ENCODE measurements at places on chromosomes 6 and 20.
A peak's percentile ranks its signal among the peaks of the same experiment; 100 is the strongest.

DNA sequence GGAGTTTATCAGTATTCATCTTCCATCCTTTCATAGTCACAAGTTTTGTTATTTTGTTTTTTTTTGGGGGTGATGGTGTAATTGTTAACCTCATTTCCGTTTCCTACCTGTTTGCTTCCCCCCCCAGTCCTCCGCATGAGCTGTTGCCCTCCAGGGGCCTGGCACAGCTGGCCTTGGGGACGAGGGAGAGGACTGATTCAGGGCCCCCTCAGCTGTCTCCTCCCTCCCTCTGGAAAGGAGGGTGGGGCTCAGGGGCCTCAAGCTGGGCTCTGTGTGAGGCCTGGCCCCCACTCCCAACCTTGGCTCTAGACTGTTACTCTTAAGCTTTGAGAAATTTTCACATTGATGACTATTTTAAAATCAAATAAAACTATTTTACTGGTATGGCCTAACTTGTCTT, 4.0 kb downstream of the LRRC73 start:
- no peak for DNase-seq

DNA sequence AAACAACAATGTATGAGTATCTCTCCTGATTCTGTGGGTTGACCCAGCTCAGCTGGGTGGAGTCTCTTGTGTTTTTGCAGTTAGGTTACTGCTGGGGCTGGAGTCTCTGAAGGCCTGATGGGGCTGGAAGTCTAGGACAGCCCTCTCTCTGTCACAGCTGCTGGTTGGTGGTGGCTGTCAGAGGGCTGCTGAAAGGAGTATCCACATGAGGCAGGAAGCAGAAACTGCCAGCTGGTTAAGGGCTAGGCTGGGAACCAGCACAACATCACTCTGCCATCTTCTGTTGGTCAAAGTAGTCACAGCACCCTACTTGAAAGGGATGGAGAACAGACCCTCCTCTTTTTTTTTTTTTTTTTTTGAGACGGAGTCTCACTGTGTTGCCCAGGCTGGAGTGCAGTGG, 10.0 kb upstream of the PACSIN1 start:
- no peak for DNase-seq

GRCh38 chr20:21325296-21325695, 22.2 kb downstream of the XRN2 start:
- DNase-seq: no peak

- peak; percentile 56 for DNase-seq
Measured at GRCh38 chr6:391559-392440, at the start of gene IRF4. Gene IRF4, plus strand, starts transcription at chr6:391752. Its CDS starts 1,401 bp downstream, at chr6:393153.

- DNase-seq: no peak
Measured at GRCh38 chr20:54122189-54122588, 51.6 kb downstream of the CYP24A1 start.

DNA sequence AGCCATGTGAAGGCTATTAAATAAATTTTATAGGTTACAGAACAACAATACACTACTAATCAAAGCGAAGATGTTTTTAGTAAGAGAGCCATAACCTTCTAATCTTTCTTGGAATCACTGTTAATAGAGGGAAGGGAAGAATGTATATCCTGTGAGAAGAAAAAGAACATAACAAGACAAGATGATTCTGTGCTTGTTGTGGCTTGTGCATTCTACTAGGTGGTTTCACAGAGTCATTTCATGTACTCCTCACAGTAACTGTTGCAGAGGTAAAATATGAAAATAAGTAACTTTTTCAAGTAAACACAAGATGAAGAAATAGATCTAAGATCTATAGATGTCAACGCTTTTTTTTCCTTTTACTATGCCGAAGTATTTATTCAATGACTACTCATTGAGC, 116.9 kb upstream of the FAM83B start:
- no peak for DNase-seq

DNA sequence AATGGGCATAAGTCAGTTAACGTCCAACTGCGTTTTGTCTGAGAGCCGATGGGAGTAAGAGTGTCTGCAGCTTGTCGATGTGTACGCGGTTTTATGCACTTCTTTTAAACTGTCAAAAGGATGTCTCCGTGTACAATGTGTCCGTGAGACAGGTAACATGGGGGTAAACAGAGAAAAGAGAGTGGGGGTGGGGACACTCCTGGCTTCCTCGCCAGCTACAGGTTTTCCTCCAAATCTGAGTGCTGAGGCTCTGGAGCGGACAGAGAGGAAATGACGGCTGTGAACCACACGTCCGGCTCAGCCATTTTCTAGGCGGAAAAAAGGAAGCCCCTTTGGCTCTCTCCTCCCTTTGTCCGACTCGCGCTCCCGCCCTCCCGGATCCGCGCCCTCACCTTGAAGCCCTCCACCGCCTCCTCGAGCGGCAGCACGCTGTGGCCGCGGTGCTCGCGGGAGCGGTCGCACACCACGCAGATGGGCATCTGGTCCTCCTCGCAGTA, 916 bp downstream of the TRIM27 start:
- no peak for DNase-seq

- DNase-seq: no peak
Measured at GRCh38 chr6:143410859-143411270, 39.6 kb downstream of the ADAT2 start.

DNA sequence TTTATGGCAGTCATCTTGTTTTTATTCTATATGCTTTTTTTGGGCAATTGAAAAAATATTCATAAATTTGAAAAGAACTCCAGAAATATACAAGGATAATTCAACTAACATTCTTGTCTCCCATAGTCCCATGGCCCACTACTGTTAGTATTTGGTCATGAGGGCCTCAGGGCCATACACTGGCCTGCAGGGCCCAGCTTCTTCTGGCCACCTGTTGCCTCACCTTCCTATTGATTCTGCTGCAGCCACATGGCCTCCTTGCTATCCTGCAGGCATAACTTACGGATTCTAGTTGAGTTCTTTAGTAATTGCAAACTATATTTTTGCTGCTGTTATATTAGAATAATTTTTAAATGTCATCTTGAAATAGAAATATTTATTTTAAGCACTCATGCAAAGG, 72.6 kb downstream of the SCAND1 start:
- no peak for DNase-seq

DNA sequence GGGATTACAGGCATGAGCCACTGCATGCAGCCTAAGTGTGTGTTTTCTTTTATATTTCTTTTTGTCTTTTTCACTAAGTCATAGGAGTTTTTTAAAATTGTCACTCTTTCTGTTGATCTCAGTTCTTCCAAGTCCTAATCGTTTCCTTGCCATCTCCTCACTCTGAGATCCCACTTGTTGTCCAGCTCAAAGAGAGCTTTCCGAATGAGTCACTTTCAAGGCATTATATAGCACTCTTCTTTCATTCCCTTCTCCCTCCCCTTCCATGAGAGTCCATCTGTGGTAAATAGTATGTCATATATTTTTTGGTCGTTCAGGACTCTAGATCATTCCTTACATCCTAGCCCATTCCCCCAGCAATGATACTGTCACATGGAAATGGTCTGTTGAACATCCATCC, 4.3 kb downstream of the VAPB start:
- DNase-seq: no peak

GRCh38 chr6:138106665-138107077, 548 bp downstream of the PERP start:
- no peak for DNase-seq

DNA sequence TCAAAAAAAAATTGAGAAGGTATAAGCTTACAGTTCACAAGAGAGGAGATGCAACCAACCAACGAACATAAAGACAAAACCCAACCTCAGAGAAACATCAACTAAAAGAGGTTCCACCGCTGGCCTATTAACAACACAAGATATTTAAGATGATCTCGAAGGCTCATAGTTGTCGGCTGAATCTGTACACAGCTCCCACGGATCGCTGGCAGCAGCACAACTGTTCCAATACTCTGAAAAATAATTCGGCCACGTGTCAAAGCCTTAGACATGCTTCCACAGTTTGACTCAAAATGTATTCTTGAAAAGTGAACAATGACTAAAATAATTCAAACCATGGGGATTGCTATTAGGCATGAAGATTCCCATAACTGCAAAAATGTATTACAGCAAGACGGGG, 13.7 kb downstream of the EXOC2 start:
- DNase-seq: no peak

- no peak for DNase-seq
Measured at GRCh38 chr6:142088858-142089216, 43.9 kb upstream of the GJE1 start.

DNA sequence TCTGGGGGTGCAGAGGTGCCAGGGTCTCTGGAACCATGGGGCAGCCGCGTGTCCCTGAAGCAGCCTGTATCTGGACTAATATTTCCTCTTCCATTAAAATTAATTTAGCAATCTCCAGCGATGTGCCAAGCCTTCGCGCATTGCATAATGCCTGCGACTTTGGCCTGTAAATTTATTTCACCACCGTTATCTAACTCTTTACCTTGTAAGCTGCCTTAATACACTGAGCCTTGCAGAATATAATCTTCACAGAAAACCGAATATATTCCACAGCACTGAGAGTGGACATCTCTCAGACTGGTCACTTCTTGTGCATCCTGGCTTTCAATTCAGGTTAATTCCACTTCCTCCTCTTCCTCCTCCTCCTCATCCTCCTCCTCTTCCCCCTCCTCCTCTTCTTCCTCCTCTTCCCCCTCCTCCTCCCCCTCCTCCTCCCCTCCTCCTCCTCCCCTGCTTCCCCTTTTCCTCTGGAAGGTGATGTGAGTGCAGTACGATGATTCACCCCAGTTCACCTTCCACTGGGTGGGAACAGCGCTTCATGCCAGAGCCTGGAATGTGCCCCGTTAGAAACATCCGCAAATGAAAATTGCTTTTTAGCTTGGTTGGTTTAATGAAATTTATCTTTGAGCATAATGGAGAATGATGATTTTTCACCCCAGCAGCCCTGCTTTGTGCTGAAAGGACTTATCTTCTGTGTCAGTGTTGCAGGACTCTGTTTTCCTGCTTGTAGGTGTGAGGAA, 101.4 kb downstream of the CDH4 start:
- no peak for DNase-seq

- no peak for DNase-seq
Measured at GRCh38 chr6:168078175-168078942, 653 bp downstream of the FRMD1 start.

GRCh38 chr20:15760001-15760621, 813.1 kb downstream of the KIF16B start:
- no peak for DNase-seq

DNA sequence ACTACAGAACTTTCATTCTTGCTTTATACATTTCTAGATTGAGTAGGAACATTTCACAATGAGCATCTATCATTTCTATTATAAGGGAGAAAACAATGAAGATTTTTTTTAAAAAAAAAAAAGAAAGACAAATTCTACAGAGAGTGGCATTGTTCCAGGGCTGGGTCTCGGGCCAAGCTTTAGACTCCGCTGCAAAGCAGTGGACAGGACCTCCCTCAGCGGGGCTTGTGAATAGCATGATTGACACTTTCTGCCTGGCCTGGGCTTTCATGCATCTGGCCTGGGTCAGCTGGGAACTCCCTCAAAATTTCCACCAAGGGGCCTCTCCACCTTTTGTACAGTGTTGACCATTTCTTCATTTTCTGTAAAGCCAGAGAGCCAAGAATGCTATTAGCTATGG, 55.8 kb upstream of the HIVEP2 start:
- no peak for DNase-seq

DNA sequence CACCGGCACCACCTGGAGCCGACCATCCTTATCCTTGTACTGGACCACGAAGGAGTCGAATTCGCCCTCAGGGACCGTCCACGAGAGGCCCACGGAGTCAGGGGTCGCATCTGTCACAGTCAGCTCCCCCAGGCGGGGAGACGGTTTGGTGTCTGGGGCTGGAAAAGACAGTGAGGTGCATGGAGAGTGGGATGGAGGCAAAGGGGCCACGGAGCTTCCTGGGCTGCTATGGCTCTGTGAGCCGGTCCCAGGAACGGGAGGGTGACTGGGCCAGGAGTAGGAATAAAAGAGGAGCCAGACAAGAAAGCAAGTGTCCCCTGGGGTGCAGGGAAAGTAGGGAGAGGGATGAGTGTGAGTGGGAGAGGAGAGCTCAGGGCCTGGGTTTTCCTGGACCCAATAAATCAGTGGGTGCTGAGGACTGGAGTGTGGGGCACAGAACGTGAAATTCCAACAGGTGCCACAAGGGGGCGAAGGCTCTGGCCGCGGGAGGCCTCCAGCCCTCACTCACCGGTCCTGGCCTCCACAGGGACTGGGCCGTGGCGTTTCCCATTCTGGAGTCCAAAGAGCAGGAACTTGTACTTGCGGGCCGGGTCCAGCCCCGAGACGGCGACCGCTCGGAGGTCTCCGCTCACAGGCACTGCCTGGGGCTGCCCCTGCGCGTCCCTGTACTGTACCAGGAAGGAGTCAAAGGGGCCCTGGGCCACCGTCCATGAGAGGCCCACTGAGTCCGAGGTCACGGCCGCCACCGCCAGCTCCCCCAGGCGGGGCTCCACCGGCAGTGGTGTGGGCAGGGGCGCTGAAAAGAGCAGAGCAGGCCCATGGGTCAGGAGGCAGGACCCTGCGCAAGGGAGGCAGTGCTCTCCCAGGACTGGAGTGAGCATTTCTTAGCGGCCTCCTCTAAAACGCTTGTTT, 9.9 kb downstream of the CYP21A2 start:
- DNase-seq: peak; percentile 35

- DNase-seq: no peak
Measured at GRCh38 chr20:32764005-32764960, 2.1 kb downstream of the DNMT3B start.

DNA sequence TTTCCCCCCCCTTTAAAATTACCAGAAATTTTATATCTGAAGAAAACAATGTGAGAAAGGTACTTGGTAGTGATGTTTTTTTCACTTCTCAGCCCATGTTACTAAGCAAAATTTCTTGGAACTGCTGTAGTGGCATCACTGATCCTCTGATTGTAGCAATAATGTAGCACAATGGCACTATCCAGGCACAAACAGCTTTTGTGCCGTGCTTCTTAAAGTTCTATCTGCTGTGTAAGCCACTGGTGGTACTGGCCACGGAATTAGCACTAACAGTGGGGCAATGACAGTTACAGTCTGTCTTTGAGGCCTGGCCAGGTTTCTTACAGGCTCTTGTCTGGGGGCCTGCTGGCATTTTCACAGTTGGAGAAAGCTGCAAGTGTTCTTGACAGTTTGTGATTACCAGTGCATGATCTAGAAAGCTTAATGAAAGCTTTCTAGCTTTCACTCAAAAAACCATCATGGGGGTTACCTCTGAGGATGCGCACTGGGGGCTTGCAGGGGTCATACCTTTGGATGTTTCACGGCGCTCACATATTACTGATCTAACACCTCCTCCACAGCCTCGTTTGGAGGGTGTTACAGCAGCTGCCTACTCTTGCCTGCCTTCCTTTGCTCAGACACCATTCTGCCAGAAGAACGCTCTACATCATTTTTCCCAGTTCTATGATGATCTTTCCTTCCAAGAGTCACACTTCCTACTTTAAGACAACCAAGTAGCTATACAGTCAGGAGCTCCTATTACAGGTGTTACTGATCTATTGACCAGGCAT, 58.4 kb upstream of the ARMH2 start:
- DNase-seq: no peak
